AG09309 (cell line): ENCODE measurements at places on chromosomes 3 and 15.

GRCh38 chr3:58463181-58463941, 28.5 kb upstream of the KCTD6 start:
- DNase-seq: peak; percentile 59

- DNase-seq: no peak
These were observed 100.6 kb upstream of the TSC22D2 start for GRCh38 chr3:150307311-150308036.

GRCh38 chr3:11288786-11289637, 16.8 kb downstream of the ATG7 start:
- DNase-seq: peak; percentile 87

DNA sequence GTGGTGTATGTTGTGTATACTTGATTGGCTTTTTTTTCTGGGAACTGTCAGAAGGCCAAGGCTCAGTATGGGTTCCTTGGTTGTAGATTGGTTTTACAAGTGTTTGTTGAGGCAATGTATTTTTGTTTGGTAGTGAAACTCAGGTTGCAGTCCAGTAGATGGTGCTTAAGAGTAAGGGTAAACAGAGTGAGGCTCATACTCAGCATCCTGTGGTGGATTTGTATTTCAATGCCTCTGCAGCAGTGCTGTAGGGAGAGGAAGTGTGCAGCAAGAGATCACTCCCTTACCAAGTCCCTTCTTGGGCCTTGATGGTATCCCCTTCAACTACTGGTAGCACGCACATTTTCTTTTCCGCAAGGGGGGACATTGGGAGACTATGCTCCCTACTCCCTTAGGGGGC, 428.5 kb upstream of the CNTN3 start:
- DNase-seq: no peak

GRCh38 chr3:194198938-194199337, 63.0 kb downstream of the HES1 start:
- no peak for DNase-seq

- DNase-seq: no peak
These were observed 18.4 kb downstream of the GYG1 start for GRCh38 chr3:149009732-149010131.

DNA sequence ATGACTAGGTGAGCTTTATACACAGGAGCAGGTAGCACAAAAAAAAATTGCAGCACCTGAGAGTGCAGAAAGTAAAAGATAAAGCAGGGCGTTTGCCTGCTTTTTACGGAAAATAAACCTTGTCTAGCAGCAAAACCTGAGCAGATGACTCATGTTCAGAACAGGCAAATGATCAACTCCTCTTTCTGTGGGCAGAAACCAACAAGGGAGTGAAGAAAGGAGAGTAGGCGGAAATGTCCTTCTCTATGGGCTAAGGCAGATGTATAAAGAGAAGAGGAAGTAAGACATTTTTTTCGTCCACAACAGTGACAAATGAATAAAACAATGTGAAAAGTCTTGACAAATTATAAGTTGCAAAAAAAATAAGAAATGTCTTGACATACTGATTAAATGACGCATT, 24.5 kb upstream of the GMNC start:
- no peak for DNase-seq

GRCh38 chr3:129607391-129608068, 1.1 kb upstream of the PLXND1 start:
- no peak for DNase-seq

GRCh38 chr3:194548346-194549321, 61.8 kb upstream of the ATP13A3 start:
- no peak for DNase-seq

- DNase-seq: peak; percentile 73
These were observed 70.7 kb downstream of the WNT5A start for GRCh38 chr3:55416331-55416821.

DNA sequence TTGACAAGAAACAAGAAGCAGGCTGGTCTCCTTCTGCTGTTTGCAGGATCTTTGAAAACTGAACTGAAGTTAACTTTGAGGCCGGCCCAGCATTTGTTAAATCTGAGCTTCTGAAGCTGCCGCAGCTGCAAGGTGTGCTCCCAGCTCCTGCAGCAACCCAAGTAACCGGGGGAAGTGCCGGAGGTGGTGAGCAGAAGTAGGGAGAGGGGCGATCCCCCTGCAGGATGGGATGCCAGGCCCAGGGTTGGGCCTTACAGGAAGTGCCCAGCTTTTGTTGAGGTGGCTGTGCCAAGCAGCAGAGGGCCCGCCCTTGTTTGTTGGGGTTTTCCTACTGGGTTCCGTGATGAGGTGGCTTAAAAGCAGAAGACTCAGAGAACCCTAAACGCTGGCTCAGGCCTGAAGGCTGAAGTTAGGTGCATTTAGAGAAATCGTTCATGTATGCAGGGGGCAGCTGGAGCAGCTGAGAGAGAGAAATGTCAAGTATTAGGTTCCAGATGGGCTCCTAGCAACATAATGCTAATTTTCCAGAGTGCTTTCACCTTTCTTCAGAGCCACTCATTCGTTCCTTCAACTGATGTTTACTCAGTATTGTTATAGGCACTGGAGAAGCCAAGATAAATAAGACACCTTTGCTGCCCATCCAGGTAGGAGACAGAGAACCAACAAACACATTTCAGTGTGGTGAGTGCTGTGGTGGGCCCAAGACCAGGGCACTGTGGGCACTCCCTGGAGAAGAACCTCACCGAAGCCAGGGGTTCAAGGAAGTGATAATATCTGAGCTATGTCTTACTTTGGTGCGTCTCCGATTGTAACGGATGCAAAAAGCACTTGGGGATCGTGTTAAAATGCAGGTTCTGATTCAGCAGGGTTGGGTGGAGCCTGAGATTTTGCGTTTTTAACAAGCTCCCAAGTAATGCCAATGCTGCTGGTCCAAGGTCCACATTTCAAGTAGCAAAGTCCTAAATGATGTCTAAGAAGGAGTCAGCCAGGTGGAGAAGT, 42.2 kb upstream of the PLCL2 start:
- DNase-seq: no peak

- DNase-seq: no peak
These were observed 77.5 kb downstream of the TBL1XR1 start for GRCh38 chr3:177119829-177120228.

GRCh38 chr3:155417119-155417517, 123.6 kb upstream of the STRIT1 start:
- no peak for DNase-seq

GRCh38 chr15:34056911-34057310, 17.9 kb upstream of the AVEN start:
- no peak for DNase-seq

- no peak for DNase-seq
These were observed 986 bp downstream of the KPNA4 start for GRCh38 chr3:160564258-160564911.

- peak; percentile 28 for DNase-seq
These were observed 31.6 kb downstream of the ZDHHC19 start for GRCh38 chr3:196179380-196180308.

DNA sequence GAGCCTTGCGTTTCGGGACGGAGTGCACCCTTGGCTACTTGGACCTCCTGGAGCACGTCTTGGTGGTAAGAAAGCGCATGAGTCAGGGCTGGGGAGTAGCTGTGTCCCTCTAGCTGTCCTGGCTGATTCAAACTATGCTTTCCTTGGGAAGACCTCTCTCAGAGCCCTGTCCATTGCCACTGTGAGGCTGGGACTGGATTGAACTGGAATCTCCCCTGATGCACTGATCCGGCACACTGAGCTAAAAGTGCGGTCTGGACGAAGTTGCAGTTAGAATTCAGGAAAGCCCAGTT, 232.6 kb upstream of the TPM1 start:
- DNase-seq: no peak

DNA sequence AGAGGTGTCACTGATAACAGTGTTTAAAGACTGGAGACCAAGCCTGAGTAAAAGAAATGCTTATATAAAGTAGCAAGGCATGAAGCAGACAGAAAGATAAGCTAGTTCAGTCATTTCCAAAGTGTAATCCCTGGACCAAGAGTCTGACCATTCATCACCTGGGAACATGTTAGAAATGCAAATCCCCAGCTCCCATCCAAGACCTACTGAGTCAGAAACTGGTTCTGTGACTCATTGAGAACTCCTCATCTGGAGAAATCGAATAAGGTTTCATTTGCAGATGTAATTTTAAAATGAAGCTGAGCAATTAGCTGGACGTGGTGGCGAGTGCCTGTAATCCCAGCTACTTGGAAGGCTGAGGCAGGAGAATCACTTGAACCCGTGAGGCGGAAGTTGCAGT, 473.9 kb upstream of the UBE2E2 start:
- no peak for DNase-seq

GRCh38 chr15:47542312-47542989, 174.9 kb upstream of the SEMA6D start:
- DNase-seq: no peak

GRCh38 chr15:94234300-94234699, 2.9 kb downstream of the MCTP2 start:
- no peak for DNase-seq

GRCh38 chr3:62135741-62136140, 237.6 kb downstream of the FEZF2 start:
- no peak for DNase-seq

- no peak for DNase-seq
These were observed 36.3 kb downstream of the KLF13 start for GRCh38 chr15:31362886-31363285.

DNA sequence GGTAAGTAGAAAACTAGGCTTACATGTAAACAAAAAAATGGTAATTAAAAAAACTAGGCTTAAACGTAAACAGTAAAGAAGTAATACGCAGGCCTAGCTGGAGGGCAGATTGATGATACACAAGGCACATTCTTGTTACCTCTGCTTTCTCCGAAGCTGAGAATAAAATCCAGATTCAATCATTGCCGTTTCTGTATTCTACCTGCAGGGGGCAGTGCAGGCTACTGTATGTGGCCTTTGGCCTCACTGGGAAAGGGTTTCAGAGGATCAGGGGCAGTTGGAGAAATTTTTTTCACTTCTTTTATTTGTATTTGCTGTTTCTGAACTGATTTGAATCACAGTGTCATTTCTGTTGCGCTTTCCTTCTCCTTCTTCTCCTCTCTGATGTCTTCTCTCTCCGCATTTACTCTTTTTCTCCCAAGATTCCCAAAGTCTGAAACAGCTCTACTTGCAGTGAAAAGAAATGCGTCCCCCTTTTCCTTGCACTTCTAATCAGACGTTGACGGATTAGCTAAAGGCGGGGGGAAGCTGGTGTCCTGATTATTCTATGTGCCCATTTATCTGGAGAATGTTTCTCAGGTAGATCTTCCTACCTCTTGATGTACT, 67.1 kb upstream of the MCTP2 start:
- DNase-seq: no peak

DNA sequence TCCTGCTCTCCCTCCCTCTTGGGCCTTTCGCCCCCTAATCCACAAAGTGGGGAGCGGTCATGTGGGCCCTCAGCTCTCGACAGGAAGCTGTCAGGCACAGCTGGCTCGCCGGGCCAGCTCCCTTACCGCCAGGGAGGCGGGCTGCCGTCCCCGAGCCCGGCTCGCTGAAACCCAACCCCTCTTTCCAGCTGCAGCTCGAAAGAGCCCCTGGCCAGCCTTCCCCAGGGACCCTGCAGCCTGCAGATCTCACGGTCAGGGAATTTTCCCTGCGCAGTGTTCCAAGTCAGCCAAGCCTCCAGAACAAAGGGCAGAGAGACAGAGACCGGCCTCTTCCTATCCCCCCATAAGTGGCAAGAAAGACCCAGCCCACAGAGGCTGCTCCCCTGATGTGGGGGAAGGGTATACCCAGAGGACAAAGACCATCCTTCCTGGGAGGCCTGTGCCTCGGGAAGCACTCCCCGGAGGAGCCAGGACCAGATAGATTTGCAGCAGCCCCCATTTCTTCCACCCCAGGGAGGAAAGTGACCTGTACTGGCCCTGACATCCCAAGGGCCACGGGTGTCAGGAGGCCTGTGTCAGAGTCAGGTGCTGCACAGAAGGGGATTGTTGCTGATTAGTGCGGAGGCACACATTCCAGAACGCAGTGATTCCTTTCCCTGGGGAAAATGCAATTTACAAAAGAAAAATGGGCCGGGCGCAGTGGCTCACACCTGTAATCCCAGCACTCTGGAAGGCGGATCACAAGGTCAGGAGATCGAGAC, 32.6 kb downstream of the MAGEF1 start:
- DNase-seq: no peak

GRCh38 chr3:25403968-25404367, 24.1 kb upstream of the RARB start:
- DNase-seq: no peak

GRCh38 chr3:117488983-117489382, 779.4 kb downstream of the TUSC7 start:
- no peak for DNase-seq

- DNase-seq: no peak
These were observed 43.8 kb downstream of the TKT start for GRCh38 chr3:53211706-53212702.

DNA sequence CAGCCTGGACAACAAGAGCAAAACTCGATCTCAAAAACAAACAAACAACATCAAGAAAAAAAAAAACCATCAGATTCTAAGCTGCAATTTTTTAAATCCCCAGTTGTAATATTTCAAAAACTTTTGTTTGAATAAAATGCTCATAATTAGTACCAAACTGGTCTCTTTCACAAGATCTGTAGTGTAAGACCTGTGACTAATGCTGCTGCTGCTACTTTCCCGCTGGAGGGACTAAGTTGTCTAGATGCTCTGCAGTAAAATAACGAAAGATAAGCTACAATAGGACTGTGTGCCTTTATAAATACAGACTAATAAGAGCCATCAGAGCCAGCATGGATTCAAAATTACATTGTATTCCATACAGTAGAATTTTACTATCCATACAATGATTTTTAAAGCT, 45.4 kb downstream of the TM4SF4 start:
- DNase-seq: no peak

DNA sequence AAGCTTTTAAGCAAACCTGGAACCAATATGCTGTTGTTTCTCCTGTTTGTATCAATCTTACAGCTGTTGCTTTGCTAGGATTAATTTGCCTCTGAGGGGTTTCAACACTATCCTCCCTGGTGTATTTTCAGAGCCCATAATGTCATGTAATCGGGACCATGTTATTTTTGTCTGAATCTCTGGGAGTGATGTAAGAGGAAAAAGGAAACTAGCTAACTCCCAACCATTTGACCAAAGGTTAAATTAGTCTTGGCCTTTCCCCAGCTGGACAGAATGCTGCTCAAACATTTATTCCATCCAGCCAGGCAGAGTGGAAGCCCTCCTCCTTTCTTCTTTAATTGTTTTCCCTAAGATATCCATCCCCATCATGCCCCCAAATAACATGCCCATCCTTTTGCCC, 142.2 kb downstream of the ALDH1A2 start:
- no peak for DNase-seq

GRCh38 chr15:23497710-23498111, 50.7 kb upstream of the GOLGA6L2 start:
- no peak for DNase-seq

GRCh38 chr15:98663045-98663444, 14.7 kb downstream of the IGF1R start:
- no peak for DNase-seq

GRCh38 chr3:128461731-128462130, 5.0 kb downstream of the DNAJB8 start:
- no peak for DNase-seq
